Neural crest cell (in vitro differentiated cells): ENCODE measurements at places on chromosomes 13 and 19. TPM values are rescaled to one million over a fixed set of nuclear protein-coding genes. Genes with fewer than 3 reads are reported as not detected.

The ENOX1 gene
- total RNA-seq, result 3.1 and 3.8 TPM in 2 replicates

The MUC16 gene
- 0.02 TPM in 1 of 2 replicates, not detected in the other for total RNA-seq

The ZNF98 gene
- total RNA-seq, result not detected in 2 replicates

The WDR87 gene
- not detected in 2 replicates for total RNA-seq

The LILRB4 gene
- total RNA-seq, result not detected in 2 replicates

DNA sequence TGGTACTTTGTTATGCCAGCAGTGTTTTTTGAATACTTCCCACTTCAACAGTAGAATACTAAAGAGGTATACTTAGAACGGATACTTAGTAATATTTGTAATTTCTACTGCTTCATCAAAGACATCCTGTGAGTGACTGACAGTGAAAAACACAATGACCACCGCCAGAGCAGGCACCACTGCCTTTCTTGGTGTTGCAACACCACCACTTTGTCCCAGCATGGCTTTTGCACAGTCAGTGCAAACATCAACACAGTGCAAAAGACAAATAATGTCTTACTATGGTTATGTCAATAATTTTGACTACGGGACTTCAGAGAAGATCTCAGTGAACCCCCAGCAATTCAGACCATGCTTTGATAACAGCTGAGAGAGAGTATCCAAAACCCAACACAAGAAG lies 220.5 kb downstream of the RBM26 start:
- peaks cover 13% of the 10 kb centered on the region for H3K4me1 ChIP-seq
- H3K27ac ChIP-seq, result no peak overlapping the region
- no peaks in the 10 kb centered on the region for H3K36me3 ChIP-seq
- no peak overlapping the region for H3K4me3 ChIP-seq
- H3K27me3 ChIP-seq, result no peaks in the 10 kb centered on the region

- no peak for DNase-seq
- no peak overlapping the region for H3K27ac ChIP-seq
- H3K36me3 ChIP-seq, result no peaks in the 10 kb centered on the region
- no peak overlapping the region for H3K4me3 ChIP-seq
- H3K27me3 ChIP-seq, result peaks cover 40% of the 10 kb centered on the region
- peaks cover 13% of the 10 kb centered on the region for H3K4me1 ChIP-seq
Observed at GRCh38 chr13:111402441-111402840, 82.0 kb downstream of the TEX29 start.

GRCh38 chr13:31380715-31381114 lies 180.9 kb downstream of the B3GLCT start:
- no peaks in the 10 kb centered on the region for H3K27me3 ChIP-seq
- H3K36me3 ChIP-seq, result no peaks in the 10 kb centered on the region
- H3K4me3 ChIP-seq, result no peak overlapping the region
- peak overlapping the region; percentile 28 for H3K27ac ChIP-seq

DNA sequence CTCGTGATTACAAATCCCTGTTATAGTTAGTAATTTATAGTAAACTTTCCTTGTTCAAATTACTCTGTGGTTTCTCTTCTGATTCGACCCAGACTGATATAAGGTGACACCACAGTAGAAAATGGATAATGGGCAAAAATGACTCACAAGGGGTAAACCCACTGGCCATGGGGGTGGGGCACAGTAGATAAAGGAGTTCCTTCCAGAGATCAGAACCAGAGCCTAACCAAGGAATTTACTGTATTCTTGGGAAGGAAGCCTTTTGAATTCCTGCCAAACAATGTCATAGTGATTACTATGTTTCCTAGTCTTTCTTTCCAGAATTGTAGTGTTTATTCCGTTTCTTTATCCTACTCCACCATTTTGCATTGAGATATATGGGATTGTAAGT lies 21.9 kb downstream of the MIR17HG start:
- no peak overlapping the region for H3K27ac ChIP-seq
- no peaks in the 10 kb centered on the region for H3K36me3 ChIP-seq
- H3K27me3 ChIP-seq, result no peaks in the 10 kb centered on the region
- H3K4me3 ChIP-seq, result no peak overlapping the region
- no peak for DNase-seq
- H3K4me1 ChIP-seq, result no peaks in the 10 kb centered on the region

GRCh38 chr13:51501096-51501495 lies 48.3 kb upstream of the INTS6 start:
- no peaks in the 10 kb centered on the region for H3K36me3 ChIP-seq
- no peaks in the 10 kb centered on the region for H3K4me1 ChIP-seq
- H3K27ac ChIP-seq, result no peak overlapping the region
- DNase-seq, result no peak
- no peaks in the 10 kb centered on the region for H3K27me3 ChIP-seq

GRCh38 chr13:38528986-38529385 lies 157.9 kb upstream of the FREM2 start:
- H3K4me3 ChIP-seq, result no peak overlapping the region
- H3K36me3 ChIP-seq, result no peaks in the 10 kb centered on the region
- H3K4me1 ChIP-seq, result no peaks in the 10 kb centered on the region
- H3K27ac ChIP-seq, result no peak overlapping the region
- no peak for DNase-seq
- peaks cover 5% of the 10 kb centered on the region for H3K27me3 ChIP-seq

DNA sequence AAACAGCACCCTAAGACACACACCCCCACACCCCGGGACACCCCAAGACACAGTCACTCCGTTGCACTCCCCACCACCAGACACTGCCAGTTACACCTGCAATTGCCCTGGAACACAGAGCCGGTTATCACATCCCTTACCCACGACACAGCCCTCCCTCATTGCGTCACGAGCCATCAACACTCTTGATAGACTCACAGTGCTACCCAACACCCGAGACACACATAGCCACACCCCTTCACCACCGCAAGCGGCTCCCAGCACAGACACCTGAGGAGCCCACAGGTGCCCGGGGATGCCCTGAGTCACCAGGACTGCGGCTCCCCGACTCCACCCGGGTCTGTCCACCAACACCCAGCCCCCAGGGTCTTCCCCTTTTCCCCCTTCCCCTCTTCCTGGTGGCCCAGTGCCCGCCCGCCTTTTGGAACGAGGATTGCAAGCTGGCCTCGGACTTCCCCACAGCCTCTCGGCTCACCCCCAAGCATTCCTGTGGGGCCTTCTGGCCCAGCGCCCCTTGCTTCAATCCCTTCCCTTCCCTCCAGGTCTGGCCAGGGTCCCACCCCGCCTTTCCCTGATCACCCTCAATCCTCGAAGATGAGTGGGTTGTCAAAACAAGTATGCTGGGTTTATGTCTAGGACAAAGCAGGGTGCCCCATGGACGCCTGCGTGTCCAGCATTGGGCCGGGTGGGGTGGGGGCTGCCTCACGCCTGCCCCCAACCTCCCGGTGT lies 1.7 kb upstream of the PTGER1 start:
- H3K4me1 ChIP-seq, result peaks cover 16% of the 10 kb centered on the region
- H3K36me3 ChIP-seq, result peaks cover 2% of the 10 kb centered on the region

DNA sequence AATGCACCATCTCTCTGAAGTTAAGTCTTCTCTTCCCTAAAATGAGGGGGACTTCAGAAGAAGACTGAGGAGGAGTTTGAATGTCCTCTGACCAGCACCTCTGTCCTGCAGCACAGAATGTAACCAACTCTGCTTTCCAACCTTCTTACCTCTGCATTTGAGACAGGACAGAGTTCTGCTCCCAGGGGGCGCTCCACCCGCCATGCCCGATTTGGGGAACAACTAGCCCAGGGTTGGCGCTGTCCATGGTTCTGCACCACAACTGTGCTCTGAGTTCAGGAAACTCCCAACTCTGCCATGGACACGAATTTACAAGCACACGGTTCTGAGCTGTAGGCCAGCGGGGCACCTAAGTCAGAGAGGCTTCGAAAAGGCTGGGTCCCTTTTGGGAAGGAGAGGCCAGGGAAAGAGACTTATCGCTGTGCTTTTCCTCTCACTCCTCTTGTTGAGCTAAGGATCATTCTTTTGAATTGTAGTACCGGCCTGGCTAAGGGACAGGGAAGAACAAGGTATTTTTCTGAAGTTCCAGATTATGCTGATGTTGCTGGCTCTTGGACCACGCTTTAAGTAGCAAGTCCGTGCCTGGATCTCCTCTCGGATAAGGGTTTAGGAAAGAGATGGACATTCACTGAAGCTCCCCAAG lies 22.2 kb downstream of the SIGLEC5 start:
- no peak overlapping the region for H3K4me3 ChIP-seq
- no peaks in the 10 kb centered on the region for H3K4me1 ChIP-seq
- no peaks in the 10 kb centered on the region for H3K36me3 ChIP-seq
- H3K27me3 ChIP-seq, result peaks cover 33% of the 10 kb centered on the region
- peak; percentile 93 for DNase-seq
- no peak overlapping the region for H3K27ac ChIP-seq

GRCh38 chr19:33436360-33437345 lies 63.1 kb downstream of the CEBPG start:
- H3K27me3 ChIP-seq, result no peaks in the 10 kb centered on the region
- H3K4me1 ChIP-seq, result no peaks in the 10 kb centered on the region
- peak overlapping the region; percentile 28 for H3K27ac ChIP-seq
- H3K4me3 ChIP-seq, result no peak overlapping the region
- H3K36me3 ChIP-seq, result no peaks in the 10 kb centered on the region

- peaks cover 3% of the 10 kb centered on the region for H3K36me3 ChIP-seq
- peaks cover 5% of the 10 kb centered on the region for H3K4me1 ChIP-seq
- peak overlapping the region; percentile 22 for H3K4me3 ChIP-seq
Observed at GRCh38 chr13:113357529-113357928, 6.4 kb downstream of the GRTP1 start.

GRCh38 chr19:21115430-21115829 lies 26.4 kb upstream of the ZNF431 start:
- peaks cover 79% of the 10 kb centered on the region for H3K36me3 ChIP-seq
- H3K4me3 ChIP-seq, result no peak overlapping the region
- H3K27ac ChIP-seq, result no peak overlapping the region
- DNase-seq, result no peak
- H3K4me1 ChIP-seq, result peaks cover 7% of the 10 kb centered on the region

GRCh38 chr13:40143559-40143958 lies 488.1 kb downstream of the COG6 start:
- H3K27me3 ChIP-seq, result no peaks in the 10 kb centered on the region
- H3K36me3 ChIP-seq, result no peaks in the 10 kb centered on the region
- peak overlapping the region; percentile 91 for H3K27ac ChIP-seq
- H3K4me1 ChIP-seq, result peaks cover 15% of the 10 kb centered on the region
- no peak for DNase-seq

DNA sequence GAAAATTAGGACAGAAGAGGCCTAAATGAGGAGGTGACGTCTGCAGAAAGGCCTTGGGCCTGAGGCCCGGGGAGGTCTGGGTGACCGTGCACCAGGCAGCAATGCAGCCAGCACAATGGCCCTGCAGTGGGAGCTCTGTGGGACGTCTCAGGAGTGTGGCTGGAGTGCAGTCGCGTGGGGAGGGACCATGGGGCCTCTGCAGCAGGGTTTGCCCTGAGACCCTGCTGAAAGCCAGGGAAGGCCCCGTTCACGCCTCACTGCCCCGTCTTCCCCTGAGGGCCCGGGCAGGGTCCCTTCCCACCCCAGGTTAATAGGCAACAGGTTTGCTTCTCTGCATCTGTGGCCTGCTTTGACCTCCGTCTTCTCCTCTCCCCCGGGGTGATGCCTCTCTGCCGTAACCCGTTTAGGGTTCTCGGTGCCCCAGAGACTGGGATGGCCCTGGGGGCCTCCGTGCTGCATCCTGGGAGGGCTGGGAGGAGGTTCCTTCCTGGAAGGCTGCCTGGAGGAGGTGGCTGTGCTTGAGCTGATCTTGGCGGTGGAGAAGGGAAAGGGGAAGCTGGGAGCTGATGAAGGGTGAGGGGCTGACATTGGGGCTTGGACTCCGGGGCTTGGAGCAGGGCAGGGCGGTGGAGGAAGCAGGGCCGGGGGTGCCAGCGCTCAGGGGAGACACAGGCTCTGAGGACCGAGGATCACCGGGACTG lies 9.7 kb downstream of the PALM start:
- DNase-seq, result no peak
- no peaks in the 10 kb centered on the region for H3K27me3 ChIP-seq
- peaks cover 12% of the 10 kb centered on the region for H3K4me1 ChIP-seq
- H3K27ac ChIP-seq, result peak overlapping the region; percentile 71
- H3K4me3 ChIP-seq, result peak overlapping the region; percentile 66

DNA sequence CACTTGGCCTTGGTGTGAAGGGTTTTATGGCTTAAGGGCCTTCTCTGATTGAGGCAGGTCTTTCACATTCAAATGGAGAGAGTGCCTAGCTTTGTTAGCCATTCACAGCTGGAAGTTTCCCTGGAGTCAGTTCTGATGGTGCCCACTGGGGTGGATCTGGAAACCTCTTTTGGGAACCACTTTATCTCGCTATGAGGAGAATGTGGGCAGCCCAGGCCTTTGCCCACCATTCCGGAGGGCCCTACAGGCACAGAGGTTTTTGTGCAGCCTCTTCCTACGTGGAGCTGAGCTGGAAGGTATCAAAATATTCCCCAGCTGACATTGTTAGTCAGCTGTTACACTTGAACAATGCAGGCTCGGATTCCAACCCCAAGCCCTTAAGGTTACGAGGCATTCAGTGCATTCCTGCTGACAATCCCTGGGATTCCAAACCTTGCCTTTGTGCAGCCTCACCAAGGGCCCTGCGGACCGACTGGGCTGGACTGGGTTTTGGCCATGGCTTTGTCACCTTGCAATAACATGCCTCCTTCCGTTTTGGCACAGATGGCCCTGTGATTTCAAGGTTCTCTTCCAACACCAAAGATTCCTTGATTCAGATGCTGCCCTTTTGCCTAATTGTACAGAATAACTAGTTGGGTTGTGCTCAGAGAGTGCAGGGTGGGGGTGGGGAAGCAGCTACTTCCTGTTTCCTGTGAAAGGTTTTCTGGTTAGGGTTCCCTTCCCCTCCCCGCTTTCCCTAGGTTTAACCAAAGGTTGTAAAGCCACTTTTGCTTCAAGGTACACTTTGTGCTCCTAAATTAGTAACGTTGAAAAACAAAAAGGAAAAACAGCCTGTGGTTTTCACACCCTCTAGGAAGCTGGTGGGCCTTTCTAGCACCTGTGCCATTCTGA lies 27.0 kb downstream of the SAE1 start:
- peaks cover 46% of the 10 kb centered on the region for H3K4me1 ChIP-seq
- peaks cover 29% of the 10 kb centered on the region for H3K36me3 ChIP-seq
- no peaks in the 10 kb centered on the region for H3K27me3 ChIP-seq
- peak overlapping the region; percentile 69 for H3K4me3 ChIP-seq
- peak; percentile 47 for DNase-seq

- no peaks in the 10 kb centered on the region for H3K27me3 ChIP-seq
- no peaks in the 10 kb centered on the region for H3K36me3 ChIP-seq
- H3K4me1 ChIP-seq, result no peaks in the 10 kb centered on the region
- H3K27ac ChIP-seq, result no peak overlapping the region
- H3K4me3 ChIP-seq, result no peak overlapping the region
Observed at GRCh38 chr13:72144636-72145035, 277.6 kb upstream of the DACH1 start.

- no peak overlapping the region for H3K27ac ChIP-seq
- H3K36me3 ChIP-seq, result no peaks in the 10 kb centered on the region
- H3K4me3 ChIP-seq, result no peak overlapping the region
- H3K27me3 ChIP-seq, result peaks cover 12% of the 10 kb centered on the region
Observed at GRCh38 chr13:52891706-52892105, 43.3 kb upstream of the PCDH8 start.
